Liver (tissue), 10 donors: ENCODE measurements at places on chromosomes 2 and 18. TPM values are rescaled to one million over a fixed set of nuclear protein-coding genes. Genes with fewer than 3 reads are reported as not detected.

Gene CPLX4
- not detected for total RNA-seq

Gene GRHL1
- 6.2 TPM for total RNA-seq

- no peaks in the 10 kb centered on the region for H3K36me3 ChIP-seq
- DNase-seq: peak; percentile 87
- H3K27ac ChIP-seq: peak within 1 kb of the TSS; percentile 92
- H3K4me1 ChIP-seq: peaks cover 39% of the 10 kb centered on the region
These were observed at the start of gene SH2D6 for GRCh38 chr2:85418132-85419008. Gene SH2D6, plus strand, starts transcription at chr2:85418714. Its CDS starts 10,752 bp downstream, at chr2:85429466.

DNA sequence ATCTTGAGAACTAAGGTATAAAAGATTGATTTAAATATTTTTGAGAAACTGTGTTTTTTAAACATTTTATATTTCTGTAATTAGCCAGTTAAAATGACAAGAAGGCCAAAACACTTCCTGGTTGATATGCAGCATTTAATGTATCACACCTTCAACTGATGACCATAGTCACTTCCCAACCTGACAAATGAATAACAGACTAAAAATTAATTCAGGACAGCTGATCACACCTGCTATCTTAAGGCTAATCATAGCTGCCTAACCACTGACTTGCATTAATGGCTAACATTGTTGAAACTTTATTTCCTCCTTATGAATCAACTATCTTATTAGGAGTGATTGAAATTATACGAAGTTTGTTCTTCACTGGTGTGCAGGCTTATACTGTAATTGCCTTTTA is 125.8 kb upstream of the MSTN start:
- no peaks in the 10 kb centered on the region for H3K36me3 ChIP-seq
- no peaks in the 10 kb centered on the region for H3K4me1 ChIP-seq
- no peaks in the 10 kb centered on the region for H3K27me3 ChIP-seq
- H3K27ac ChIP-seq: no peak overlapping the region
- DNase-seq: no peak

Gene SKOR2
- total RNA-seq: not detected

GRCh38 chr2:20094955-20095354 is 43.5 kb upstream of the LAPTM4A start:
- H3K4me3 ChIP-seq: no peak overlapping the region
- H3K36me3 ChIP-seq: no peaks in the 10 kb centered on the region
- DNase-seq: no peak
- H3K27me3 ChIP-seq: no peaks in the 10 kb centered on the region

Gene FAM98A
- 6.8 TPM for total RNA-seq

Gene CYP27C1
- total RNA-seq: 0.05 TPM

DNA sequence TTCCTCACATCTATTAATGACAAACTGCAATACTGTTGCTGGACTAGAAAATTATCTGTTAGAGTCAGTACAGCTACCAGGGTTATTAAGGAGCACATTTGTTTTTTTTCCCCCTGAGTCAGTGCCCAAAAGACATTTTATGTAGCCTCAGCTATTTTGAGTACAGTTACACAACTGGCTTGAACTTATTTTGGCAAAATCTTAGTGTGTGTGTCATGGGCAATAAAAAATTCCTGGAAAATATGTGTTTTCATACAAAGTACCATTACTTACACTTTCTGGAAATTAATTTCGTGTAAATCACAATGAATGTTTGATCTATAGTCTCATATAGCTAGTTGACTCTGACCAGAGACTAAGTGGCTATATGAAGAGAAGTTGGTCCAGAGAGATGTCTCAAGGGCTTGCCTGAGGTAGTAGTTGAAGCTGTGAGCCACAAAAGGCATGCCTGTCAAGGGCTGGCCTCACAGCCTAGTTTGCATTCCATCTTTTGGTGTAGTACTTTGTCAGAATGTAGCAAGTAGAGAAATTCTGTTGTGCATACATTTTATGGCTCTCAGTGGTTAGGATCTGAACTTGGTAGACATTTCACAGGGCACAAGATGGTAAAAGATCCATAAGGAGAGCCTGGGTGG is 283.4 kb downstream of the MTX2 start:
- no peak overlapping the region for H3K27ac ChIP-seq
- no peak for DNase-seq
- H3K27me3 ChIP-seq: peaks cover 3% of the 10 kb centered on the region
- no peaks in the 10 kb centered on the region for H3K36me3 ChIP-seq
